ENCODE measurements at places on chromosomes 1 and 21.

DNA sequence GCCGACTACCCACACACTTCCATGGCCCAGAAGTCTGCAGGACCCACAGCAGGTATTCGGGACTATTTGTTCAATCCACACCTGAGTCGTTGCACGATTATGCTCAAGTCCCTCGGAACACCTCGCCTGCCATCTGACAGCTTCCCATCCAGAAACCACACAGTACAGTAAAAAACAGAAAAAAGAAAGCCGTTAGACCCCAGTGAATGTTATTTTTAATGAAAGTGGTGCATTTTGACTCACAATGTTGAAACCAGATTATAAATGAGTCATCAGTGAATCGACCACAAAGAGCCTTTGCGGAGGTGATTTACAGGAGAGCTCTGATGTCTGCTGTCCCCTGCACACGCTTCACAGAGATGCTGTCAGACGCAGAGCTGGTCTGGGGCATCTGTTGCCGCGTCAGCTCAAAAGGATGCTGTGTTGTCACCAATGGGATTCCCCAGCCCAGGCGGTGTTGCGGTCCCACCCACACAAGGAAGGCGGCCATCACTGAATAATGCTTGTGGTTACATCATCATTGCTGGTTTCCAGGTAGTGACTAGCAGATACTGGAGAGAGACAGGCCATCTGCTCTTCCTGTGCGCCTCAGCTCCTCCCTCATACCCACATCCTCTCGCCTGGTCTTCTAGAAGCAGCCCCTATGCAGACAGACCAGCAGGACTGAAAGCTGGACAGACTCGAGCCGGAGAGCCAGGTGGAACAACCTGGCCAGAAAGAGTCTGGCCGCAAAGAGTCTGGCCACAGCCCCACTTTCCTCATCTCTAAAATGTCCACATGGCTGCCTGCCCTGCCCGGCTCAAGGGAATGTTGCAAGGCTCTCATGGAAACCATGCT is 116.8 kb downstream of the TOMM20 start:
- DNase-seq: no peak

DNA sequence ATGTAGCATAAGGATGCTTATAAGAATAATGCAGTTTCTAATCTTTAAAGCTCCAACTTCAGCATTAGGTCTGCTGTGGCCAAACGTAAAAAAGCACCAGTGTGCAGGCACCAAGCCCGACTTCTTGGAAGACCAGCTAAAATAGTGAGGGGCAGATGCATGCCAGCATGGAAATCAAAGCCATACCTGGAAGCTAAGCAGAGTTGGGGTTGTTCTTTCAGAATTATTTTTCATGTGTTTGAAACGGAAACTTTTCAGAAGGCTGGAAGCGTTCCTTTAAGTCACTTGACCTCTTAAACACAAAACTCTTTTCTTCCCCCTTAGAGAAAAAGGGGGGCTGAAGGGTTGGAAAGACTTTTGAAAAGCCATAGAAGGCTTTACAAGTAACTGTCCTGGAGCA is 329.2 kb upstream of the C1orf87 start:
- DNase-seq: no peak

- DNase-seq: no peak
Observed at GRCh38 chr1:145701306-145701862, 5.8 kb downstream of the PDZK1 start.

GRCh38 chr1:1171546-1172340 is 1.9 kb upstream of the TTLL10 start:
- peak; percentile 34 for DNase-seq

All from pancreas (tissue), 10 donors.